ENCODE measurements at places on chromosomes 12 and 14.
A peak's percentile ranks its signal among the peaks of the same experiment; 100 is the strongest.

DNA sequence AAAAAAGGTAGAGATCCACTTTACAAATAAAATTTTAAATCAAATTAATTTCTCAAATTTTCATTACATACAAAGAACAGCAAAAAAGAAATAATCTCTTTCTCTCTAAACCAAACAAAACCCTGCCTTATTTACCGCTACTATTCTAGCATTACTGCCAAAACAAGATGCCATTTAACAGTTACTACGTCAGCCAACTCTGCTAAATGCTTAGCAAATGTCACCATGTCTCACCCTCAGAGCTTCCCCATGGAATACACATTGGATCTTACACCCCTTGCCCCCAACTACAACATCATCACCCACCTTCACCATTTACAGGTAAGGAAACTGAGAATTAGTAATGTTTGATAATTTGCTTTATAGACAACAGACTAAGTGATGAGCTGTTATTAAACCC, 23.0 kb upstream of the NR2C1 start:
- DNase-seq = no peak

GRCh38 chr12:42779186-42779859, 189.8 kb upstream of the PRICKLE1 start:
- no peak for DNase-seq

GRCh38 chr12:50529345-50529744, 24.6 kb downstream of the DIP2B start:
- DNase-seq = no peak

DNA sequence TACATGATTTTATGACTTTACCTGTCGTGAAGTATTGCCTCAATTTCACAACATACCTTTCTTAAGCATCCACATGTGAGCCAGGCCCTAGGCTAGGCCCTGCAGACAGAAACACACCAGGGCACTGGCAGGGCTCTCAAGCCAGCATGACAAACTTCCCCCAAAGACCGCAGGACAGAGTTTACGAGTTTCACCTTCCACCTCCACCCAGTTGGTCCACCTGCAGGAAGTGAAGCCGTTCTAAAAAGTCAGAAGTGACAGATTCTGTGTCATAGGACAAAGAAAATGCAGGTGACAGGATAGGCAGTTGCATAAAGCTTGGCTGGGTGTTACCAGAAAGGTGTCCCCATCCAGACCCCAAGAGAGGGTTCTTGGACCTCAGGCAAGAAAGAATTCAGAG, 382.3 kb downstream of the PCNX1 start:
- DNase-seq = no peak

DNA sequence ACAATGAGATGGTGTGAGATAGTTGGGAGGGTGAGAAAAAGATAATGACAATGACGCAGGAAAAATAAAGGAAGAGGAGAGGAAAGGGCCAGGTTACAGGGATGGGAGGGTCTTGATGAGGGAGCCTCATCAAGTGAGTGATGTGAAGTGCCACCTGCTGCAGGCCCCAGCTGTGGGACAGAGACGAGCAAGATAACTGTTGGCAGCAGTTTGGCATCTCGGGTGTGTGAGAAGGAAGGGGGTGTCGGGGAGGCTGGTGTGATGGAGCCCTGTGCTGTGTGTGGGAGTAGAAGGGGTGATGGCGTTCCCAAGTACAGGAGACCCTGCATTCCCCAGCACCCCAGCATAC, 11.4 kb upstream of the TAC3 start:
- DNase-seq = no peak

DNA sequence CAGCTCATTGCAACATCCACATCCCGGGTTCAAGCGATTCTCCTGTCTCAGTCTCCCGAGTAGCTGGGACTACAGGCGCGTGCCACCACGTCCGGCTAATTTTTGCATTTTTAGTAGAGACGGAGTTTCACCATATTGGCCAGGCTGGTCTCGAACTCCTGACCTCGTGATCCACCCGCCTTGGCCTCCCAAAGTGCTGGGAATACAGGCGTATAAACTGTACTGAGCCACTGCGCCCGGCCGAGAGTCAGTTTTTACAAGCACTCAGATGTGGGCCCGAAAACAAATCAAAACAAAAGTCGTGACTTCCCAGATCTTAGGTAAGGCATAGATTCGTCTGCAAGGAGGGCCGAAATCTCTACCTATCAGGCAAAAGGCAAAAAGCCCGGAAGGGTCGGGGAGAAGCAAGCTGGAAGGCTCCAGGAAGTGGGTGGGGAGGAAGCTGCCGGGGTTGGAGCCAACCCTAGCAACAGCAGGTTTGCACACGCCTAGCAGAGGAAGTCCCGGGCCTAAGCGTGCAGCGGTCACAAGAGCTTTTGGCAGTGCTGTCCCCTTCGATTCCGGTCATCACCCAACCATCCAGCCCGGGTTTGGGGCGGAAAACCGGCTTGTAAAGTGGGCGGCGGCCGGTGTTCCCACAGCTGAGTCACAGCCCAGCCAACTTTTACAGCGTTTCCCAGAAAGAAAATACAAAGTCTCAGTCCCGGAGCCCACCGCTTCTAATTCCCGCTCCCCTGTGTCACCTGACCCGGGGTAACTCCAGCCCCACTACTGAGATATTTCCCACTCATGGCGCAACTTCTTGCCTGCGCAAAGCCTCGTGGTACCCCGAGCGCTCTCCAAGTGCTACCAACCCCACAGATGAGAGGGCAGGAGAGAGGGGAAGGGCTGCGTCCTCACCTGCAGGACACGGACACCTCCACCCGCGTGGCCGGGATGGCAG, 583 bp downstream of the CPNE8 start:
- peak; percentile 19 for DNase-seq

DNA sequence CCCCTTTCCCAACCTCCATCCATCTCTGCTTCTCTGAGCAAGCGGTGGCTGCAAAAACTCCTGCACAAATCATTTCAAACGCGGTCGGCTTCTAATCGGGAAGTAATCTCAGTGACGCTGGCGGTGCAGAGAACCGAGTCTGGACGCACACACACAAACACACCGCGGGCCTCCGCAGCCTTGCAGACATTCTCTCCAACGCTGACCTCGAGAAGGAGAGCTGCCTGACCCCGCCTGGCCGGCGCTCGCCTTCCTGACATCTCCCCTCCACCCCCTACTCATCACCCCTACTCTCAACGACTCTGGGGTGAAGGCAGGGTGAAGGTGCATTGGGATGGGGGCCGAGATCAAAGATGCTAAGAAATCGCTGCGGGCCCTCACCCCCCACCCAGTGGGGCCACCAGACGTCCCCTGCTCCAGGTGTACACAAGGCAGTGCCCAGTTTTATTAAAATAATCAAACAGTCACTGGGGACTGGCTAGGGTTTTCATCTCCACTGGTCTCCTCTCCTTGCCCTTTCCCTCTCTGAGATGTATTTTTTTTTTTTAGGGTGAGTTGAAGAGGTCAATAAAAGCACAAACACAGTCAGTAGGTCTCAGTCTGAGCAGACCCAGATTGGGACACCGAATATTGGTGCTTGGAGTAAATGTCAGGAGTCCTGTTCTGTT, 506 bp upstream of the TBX5 start:
- no peak for DNase-seq

DNA sequence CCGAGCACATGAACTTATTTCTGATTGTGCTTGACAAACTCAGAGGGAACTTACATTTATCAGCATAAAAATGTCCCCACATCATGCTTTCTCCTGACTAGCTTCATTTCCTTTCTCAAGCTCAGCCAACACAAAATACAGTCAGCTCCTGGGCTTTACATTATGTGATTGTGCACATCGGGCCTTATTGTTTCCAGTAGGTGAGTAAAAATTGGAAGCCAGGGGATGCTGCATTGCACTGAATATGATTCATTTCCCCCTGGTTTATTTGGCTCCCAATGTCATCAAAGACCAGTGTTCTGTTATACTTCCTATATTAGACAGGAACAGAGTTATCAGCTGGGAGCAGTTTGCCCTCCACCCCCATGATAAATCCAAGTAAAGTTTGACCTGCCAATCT, 521.8 kb downstream of the RMST start:
- DNase-seq = no peak

DNA sequence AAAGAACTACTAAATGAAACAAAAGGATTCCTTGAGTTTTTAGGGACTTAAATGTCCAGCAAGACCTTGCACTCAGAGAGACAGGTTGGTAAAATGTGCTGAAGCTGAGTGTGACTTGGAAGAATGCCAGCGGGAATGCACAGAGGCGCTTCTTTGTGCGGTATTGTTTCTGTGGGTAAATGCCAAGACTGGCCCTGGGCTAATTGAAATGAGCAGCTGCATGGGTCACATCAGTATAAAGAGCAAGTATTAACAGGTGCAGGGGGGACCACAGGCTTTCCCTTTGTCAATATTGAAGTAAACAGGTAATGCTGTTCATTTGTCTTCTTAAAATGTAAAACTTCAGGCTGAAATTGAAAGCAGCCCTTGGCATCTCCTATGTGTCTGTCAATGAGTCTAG, 74.3 kb downstream of the LMO3 start:
- no peak for DNase-seq

DNA sequence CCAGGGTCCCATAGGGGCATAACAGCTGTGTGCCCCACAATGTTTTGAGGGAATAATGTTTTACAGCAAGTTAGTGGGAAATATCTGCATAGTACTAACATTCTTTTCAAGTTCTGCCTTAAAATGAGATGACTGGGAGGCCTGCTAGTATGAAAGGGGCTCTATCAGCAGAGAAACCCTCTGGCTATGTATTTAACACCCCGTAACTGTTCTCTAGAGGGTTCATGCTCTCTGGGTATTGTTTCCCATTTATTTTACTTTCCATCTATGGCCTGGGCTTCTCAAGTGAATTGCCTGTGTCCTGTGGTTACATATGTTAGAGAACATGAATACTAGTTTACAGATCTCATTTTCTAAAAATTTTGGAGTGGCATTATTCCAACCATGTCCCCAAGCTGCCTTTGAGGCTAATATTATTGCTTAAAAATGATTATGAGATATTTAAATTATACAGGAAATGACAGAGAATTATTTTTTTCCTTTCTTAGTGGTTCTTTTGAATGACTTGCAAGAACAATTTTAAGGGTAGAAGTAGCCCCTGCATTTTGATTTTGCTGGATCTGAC, 37.5 kb downstream of the GNG2 start:
- DNase-seq = no peak

GRCh38 chr12:3947781-3948180, 74.6 kb upstream of the PARP11 start:
- DNase-seq = no peak

GRCh38 chr12:101407436-101408345, at the start of gene ARL1:
TSS of gene ARL1 (minus strand) at chr12:101407772. CDS start at chr12:101407645, 127 bp downstream.
- peak; percentile 77 for DNase-seq

GRCh38 chr12:93514853-93515252, 47.5 kb downstream of the MRPL42 start:
- DNase-seq = no peak

DNA sequence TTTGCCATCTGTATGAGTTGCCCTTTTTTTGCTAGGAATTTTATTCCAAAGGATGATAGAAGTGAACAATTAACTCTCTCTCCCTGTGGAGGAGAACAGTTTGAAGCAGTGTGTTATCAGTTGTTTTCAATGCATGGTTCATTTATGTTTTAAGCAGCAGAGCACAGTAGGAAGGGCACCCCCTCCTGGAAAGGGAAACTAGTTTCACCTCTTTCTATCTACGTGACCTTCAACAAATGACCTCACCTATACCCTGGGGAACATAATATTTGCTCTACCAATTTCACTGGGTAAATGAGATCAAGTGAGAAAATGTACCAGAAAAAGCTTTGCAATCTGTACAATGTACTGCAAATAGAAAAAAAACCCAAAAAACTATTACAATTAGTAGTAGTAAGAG, 5.4 kb upstream of the DCP1B start:
- DNase-seq = no peak

DNA sequence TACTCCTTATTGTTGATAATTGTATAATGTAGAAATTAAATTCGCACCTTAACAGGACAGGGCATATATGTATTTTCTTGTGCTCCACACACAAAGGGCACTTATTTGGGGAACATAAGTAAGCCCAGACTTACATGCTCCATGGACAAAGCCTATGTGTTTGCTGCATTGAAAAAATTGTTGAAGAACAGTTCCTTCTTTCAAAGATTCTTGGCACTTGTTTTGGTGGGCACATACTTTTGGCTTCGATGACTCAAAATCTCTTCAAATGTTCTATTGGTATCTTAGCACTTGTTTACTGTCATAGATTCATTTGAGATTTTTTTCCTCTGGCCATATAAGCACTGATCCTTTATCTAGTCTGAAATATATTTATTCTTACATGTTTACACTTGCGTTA, 1.4 kb upstream of the MAP4K5 start:
- no peak for DNase-seq

GRCh38 chr12:19764408-19764807, 325.1 kb downstream of the AEBP2 start:
- no peak for DNase-seq

DNA sequence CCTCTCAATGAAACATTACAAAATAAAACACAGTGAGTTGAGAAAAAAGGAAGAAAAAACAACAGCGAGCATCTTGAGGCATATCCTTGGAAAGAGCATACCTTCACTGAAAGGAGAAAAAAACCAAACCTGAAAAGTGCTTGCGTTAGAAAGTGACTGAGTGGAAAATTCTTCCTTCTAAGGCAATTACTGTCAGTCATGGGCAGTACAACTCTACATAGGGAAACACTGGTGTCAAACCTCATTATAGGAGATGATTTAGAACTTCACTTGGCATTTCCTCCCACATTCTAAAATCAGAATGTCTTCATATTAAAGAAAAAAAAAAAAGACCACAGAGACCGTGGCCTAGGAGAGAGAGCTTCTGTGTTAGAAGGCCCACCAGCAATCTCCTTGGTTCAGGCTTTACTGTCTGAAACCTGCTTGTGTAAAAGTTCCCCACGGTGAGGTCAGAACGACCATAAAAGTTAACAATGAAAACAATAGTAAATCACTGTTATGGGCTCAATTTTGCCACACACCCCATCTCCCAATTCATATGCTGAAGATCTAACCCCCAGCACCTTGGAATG, 91.1 kb upstream of the CRY1 start:
- DNase-seq = no peak

DNA sequence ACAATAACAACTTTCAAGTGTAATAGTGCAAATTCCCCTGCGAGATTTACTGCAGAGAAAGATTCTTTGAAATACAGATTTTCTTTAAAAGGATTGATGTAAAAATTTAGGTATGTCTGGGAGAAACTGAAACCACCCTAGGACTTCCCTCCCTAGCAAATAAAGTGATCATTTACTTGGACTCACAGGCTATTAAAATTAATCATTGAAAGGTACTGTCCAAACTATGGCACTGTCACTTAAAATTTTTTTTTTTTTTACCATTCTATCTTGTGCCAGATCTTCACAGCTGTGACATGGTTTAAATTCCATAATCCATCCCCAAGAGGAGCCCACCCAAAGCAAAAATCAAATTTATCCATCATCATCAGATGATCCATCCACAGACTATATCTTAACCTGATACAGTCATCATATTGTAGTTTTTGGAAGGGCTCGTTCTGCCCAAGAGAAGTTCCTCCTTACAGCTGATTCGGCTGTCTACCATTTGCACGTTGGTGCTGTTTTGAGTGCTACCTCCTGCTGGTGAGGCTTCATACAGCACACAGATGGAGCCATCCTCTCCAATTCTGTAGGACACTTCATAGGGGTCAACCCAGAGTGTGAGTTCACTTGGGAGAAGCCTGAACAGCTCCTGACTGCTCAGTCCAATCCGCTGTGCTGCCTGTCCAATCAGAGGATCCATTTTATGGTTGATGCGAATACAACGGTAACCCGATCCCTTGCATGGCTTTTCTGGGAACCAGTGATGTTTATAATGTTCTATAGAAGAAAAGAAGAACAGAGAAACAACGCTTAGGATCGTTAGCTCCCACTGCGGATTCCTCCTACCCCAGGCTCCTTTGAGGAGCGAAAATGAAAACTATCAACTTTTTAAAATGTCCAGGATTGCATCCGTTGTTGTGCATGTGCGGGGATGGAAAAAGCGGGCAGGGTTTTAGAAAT, 1.7 kb downstream of the BTG1 start:
- DNase-seq = peak; percentile 71

- DNase-seq = no peak
Observed at GRCh38 chr14:88321692-88322503, 1.2 kb downstream of the KCNK10 start.
